IMR-90 (cell line): ENCODE measurements at places on chromosomes 16 and 17.
A peak's percentile ranks its signal among the peaks of the same experiment; 100 is the strongest.

GRCh38 chr17:9520649-9521048 lies 55.0 kb downstream of the STX8 start:
- DNase-seq = no peak

DNA sequence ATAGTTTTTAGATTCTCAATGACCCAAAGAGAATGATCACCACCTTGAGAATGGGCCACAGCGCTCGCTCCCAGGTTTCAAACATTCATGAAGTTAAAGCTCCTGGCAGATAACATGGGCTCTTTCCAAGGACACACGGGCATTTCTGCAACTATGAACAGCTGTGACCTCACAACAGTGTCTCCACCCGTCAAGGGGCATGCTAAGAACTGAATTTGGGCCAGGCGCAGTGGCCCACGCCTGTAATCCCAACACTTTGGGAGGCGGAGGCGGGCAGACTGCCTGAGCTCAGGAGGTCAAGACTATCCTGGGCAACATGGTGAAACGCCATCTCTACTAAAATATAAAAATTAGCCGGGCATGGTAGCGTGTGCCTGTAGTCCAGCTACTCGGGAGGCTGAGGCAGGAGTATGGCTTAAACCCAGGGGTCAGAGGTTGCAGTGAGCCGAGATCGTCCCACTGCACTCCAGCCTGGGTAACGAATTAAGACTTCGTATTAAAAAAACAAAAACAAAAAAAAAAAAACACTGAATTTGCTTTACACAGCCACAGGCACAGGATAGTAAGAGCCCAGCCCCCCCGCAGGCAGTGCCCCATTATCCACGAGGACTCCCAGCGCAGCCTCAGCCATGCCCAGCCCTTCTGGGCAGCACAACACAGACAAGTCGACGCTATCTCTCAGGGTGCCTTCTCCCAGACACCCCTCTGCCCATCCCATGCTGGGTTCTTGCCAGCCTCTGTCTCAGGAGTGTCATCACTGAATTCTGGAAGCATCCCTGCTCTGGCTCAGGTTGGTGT lies 7.2 kb downstream of the USP7 start:
- DNase-seq = no peak

DNA sequence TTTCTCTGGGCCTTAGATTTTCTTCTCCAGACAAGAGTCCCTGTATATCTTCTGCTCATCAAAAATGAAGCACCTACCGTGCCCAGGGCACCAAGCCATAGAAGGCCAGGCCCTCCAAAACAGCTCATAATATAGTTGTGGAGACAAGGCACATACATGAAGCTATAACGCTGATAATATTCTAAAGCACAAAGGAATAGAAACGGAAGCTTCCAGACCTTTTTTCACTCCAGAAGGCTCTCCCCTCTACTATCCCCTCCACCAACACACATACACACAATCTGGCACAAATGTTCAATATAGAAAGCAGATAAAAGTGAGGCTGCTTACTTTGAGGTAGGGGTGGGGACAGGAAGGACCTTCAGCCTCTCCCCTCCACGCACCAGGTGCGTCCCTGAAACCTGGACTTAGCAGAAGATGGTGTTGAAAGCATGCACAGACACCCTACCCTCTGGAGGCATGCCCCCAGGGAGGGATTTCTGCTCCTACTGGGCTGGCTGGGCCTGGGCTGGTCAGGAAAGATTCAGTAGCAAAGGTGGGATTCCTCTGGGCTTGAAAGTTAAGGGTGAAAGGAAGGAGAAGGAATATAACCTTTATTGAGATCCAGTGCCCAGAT lies 14.1 kb upstream of the SUPT4H1 start:
- DNase-seq = no peak

DNA sequence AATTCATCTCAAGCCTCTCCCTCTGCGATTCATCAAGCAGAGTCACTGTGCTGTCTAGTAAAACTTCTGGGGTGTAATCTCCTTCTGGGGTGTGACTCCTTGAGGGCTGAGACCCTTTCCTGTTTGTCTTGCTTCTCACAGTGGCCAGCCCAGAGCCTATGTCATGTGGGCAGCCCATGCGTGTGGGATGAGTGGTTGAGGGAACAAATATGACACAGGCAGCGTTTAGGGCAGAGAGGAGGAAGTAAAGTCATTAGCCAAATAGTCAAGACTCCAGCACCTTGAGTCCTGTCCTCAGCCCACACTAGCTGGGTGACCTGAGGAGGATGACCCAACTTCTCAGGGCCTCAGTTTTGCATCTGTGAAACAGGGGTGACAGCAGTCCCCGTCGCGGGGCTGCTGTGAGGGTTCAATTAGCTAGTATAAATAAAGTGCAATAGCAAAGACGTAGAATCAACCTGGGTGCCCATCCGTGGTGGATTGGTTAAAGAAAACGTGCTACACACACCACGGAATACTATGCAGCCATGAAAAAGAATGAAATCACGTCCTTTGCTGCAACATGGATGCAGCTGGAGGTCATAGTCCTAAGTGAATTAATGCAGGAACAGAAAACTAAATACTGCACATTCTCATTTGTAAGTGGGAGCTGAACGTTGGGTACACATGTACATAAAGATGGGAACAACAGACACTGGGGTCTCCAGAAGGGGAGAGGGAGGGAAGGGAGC lies 4.5 kb upstream of the ITGAX start:
- no peak for DNase-seq

- no peak for DNase-seq
Observed at GRCh38 chr17:52546493-52546892, 388.0 kb upstream of the CA10 start.

- no peak for DNase-seq
Observed at GRCh38 chr17:82775001-82775823, 23.3 kb downstream of the TBCD start.

GRCh38 chr17:2107506-2107905 lies 52.6 kb downstream of the HIC1 start:
- DNase-seq = no peak

DNA sequence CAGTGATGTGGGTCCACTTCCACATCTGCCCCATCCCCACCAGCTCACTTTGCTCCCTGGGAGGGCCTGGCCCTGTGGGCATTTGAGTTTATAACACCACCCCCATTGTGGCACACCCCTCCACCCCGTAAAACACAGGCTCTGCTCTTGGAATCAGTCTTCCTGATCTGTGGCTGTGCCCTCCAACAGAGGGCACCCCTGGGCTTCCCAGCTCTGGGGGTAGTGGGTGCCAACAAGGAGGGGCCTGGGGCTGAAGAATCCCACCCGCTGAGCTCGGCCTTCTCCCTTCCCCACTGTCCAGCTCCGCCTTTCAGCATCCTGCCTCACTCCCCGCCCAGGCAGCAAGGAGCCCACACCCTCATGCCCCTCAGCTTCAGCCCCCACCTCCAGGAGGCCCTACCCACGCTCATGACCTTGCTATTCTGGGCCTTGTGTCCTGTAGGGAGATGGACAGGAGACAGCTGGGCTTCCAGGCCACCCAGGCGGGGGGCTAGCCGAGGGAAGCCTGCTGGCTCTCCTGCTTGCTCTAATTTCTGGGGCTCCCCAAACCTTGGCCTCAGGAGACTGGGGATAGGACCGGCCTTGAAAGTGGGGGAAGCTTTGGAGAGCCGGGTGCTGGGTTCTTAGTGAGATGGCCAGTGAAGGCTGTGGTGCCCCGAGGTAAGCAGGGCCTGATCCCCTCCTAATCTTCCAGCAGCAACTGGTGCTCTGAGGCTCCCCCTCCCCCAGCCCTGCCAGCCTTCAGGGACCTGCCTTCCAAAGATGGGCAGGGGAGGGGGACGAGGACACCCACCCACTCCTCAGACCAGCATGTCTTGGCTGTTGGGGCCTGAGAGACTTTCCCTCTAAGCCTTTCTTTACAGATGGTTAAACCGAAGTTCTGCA lies 2.9 kb upstream of the ATP2A1 start:
- no peak for DNase-seq

GRCh38 chr16:85514598-85515318 lies 98.4 kb upstream of the GSE1 start:
- peak; percentile 92 for DNase-seq

- peak; percentile 50 for DNase-seq
Observed at GRCh38 chr17:20926532-20926931, 116.3 kb downstream of the USP22 start.

DNA sequence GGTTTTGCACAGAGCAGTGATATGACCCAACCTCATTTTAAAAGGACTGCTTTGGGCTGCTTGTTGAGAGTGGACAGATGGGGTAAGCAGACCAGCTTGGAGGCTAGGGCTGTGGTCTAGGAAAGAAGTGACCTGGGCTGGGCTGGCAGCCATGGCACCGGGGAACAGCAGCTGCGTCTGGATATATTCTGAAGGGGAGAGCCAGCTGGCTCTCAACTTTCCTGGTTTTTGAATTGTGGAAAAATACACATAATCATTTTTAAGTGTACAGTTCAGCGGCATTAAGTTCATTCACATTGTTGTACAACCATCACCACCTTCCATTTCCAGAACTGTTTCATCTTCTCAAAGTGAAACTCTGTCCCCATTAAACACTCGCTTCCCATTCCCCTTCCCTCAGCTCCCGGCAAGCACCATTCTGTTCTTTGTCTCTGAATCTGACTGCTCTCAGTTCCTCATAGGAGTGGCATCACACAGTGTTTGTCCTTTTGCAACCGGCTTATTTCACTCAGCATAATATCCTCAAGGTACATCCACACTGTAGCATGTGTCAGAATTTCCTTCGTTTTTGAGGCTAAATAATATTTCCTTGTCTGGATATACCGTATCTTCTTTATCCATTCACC lies 113.2 kb downstream of the SPECC1 start:
- DNase-seq = no peak

DNA sequence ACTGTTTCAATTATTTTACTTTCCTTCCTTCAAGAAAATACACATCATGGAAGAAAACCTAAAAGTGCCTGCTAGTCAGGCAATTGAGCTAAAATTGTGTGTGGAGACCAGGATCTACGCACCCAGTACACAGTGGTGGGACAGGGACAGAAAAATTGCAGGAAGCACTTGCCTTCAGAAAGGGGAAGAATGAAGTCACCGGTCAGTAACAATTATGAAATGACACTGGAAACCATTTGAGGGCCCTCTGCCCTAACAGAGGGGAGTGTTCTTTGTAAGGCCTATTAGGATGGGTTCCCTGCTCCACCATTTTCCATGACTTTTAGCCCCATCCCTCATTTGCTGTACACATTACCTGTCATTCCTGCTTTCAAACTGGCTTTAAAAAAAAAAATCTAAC lies 4.5 kb upstream of the PHAF1 start:
- no peak for DNase-seq

DNA sequence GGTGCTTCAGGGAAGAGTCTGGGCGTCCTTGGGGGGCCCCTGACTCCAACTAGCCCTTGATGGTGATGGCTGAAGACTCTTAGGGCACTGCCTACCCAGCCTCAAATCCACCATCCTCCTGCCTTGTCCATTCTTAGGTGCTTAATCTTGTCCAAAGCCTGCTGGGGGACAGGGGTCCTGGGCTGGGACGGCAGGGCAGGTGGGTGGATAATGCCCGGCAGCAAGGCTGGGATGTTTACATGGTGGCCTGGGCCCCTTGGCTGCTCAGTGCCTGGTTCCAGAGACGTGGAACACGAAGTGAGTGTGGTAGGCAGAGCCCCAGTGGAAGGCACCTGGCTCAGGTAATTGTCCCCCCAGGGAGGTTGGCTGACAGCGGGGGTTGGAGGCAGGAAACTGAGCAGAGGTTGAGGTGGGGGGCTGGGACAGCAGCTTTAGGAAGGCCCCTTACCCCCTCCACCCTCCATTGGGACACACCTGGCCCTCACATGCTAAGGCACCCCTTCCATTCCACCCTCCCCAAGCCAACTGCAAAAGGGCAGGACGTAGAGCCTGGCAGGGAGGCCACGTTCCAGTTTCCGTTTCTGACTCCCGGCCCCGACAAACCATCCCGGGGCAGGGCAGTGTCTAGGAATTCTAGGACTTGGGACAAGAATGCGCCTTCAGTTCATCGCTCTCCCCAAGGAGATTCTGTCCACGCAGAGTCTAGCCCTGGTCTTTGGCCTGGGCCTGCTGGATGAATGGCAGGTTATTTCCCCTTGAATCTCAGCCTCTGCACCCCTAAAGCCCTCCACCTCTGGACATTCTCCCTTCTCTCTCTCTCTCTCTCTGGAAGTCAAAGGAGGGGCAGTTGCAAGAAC lies 1.9 kb downstream of the FOXJ1 start:
- no peak for DNase-seq

DNA sequence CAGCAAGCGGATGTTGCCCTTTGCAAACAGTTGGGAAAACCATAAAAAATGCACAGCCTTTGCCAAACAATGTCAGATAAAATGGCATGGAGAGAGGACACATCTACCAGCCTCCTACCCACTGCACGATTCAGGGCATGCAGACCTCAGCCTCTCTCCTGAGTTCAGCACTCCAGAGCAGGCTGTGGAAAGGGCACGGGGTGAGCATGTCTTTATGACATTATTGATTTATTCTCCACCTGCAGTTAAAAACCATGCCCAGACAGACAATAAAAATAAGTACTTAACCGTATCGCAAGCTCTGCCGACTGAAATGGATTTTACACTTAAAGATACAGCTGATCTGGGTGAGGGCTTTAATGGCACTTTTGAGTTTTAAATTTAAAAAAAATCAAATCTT lies 127.1 kb downstream of the MAF start:
- no peak for DNase-seq

DNA sequence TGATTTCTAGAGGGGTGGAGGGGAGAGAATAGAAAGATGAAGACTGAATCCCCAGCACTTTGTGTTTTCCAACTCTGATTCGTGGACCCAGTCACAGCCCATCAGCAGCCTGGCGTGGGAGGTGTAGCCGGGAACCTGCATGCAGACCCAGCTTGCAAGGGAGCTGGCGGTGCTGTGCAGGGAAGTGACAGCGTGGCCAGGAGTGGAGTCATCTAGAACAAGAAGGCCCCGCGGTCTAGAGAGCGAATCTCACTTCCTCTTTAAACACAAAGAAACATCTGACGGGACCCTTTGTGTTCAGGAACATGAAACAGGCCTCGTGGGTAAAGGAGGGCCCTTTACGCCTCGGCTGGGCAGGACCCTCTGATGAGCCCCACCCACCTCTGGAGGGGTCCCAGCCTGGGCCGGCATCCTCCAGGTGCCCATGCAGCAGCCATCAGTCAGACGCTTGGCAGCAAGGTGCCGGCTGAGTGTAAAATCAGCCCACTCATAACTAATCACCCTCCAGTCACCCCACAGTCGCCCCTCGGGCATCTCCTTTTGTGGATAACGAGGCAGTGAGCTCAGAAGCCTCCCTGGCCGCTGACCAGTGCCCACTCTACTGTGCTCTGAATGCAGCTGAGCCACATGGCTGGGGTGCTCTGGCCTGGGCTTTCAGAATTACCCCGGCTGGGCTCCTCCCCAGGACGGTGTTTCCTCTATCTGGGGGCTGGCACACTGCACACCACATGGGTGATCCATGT lies 4.4 kb downstream of the SNAI3 start:
- DNase-seq = peak; percentile 15

DNA sequence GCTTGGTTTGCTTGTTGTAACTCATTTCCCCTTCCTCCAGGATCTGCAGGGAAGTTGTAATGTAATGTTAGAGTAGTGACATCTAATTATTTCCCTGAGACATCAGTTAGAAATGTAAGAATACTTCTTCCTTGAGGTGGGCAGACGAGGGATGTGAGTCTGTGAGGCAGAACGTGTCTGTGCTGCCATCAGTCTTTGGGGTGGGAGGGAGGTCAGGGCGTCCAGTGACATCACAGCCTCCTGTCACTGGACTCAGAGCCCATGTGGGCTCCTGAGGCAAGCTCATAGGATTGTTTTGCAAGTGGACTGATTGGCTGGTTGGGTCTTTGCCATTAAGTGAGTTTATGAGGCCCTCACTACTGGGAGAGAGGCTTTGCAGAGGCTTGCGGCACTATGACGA lies 188.8 kb downstream of the CCDC182 start:
- peak; percentile 31 for DNase-seq
